NCI-H2227 treated with DMSO at 0.1 percent for 48 hours (cell line): ENCODE measurements at places on chromosomes 5 and 9.

DNA sequence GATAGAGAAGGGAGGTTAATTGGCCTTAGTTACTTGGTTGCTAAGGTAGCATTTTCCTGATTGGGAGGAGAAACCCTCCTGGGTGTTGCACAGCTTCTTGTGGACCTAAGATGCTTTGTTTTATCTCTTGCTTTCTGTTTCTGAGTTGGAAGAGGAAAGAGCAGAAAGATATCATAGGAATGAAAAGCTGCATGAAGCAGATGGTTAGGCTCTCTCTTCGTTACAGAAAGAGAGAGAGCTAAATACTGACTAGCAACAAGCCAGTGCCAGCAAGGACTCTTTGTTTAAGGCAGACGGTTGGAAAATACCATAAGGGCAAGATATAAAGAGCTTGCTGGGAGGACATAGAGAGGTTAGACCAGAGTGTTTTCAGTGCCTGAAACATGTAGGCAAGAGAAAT lies 103.1 kb downstream of the ATG10 start:
- no peak for DNase-seq

GRCh38 chr9:68980341-68980914 lies 33.5 kb downstream of the PRKACG start:
- DNase-seq: no peak

GRCh38 chr5:98308960-98309359 lies 464.5 kb upstream of the RGMB start:
- DNase-seq: no peak

- no peak for DNase-seq
Observed at GRCh38 chr9:112000743-112001142, 104.1 kb downstream of the UGCG start.

DNA sequence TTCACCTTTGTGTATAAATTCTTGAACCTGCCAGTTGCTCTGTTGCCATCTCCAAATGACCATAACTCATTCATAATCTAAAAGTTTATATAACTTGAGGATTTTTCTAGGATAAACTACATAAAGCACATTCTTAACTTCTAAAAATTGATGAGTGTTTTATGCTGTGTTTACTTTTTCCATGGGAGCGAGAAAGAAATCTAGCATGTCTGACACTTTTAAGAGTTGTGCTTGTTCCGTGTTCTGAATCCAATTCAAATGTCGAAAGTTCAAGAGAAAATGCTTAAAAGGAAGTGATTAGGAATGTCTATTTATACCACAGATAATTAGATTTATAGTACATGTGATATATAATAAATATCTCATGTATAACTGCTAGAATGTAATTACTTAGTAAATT lies 154.4 kb downstream of the DEPDC1B start:
- no peak for DNase-seq

DNA sequence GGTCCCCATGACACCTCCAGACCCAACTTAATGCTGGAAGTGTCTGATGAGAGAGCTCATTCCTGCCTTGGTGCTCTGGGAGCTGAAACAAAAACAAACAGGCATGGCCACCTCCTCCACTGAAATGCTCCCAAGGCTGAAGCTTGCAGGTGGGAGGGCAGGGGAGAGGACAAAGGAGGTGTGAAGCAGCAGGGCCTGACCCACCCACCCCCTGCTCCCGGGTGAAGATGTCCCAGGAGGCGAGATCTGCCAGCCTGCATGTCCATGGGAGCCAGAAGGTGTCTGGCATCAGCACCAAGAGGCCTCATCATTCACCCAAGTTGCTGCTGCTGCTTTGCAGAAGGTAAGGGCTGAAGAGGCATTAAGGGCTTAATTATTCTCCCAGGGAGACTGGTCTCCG lies 4.2 kb upstream of the CCIN start:
- no peak for DNase-seq

GRCh38 chr9:97772145-97772544 lies 75.0 kb upstream of the XPA start:
- DNase-seq: no peak

GRCh38 chr5:107455111-107455544 lies 215.6 kb downstream of the EFNA5 start:
- DNase-seq: peak; percentile 2

- DNase-seq: no peak
Observed at GRCh38 chr5:39446231-39446630, 21.5 kb upstream of the DAB2 start.

- no peak for DNase-seq
Observed at GRCh38 chr9:82010711-82011110, 22.1 kb downstream of the SPATA31D1 start.

GRCh38 chr5:9829621-9830020 lies 199.5 kb upstream of the TAS2R1 start:
- DNase-seq: no peak

- no peak for DNase-seq
Observed at GRCh38 chr5:126464016-126464415, 40.8 kb downstream of the GRAMD2B start.

- no peak for DNase-seq
Observed at GRCh38 chr5:3827624-3828023, 232.0 kb downstream of the IRX1 start.

- no peak for DNase-seq
Observed at GRCh38 chr5:78810098-78810920, 161.7 kb upstream of the LHFPL2 start.

- no peak for DNase-seq
Observed at GRCh38 chr9:109403766-109404320, 83.0 kb upstream of the EPB41L4B start.

GRCh38 chr9:81070689-81071088 lies 618.7 kb downstream of the TLE1 start:
- no peak for DNase-seq

DNA sequence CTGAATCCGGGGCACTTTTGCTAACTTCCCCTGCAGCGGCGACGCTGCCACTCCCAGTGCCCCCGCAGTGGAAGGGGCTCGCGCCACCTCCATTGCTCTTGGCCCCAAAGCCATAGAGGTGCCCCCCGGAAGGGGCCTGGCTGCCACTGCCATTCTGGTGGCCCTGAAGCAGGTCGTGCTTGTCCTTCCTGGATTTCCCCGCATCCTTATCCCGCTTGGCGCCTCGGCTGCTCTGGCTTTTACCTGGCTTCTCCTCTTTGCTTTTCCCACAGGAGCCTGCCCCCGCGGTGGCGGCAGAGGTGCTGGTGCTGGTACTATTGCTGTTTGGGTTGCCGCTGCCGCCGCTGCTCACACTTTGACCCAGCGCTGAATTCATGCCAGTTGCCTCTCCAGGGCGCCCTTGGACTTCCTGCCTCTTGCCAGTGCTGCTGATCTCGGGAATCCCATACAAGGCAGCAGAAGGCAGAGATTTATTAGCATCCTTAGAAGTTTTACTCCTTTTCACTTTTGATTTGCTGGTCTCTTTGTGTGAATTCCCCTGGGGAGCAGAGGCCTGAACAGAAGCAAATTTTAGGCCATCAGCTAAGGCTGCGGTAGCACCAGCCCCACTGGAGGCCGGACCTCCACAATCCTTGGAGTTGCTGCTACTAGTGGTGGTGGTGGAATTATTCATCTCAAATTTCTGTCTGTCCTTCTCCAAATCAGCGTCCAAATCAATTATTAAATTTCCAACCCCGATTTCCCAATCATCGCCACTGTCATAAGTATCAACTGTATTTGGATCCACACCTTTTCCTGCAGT lies 2.1 kb downstream of the ZNF608 start:
- DNase-seq: no peak

DNA sequence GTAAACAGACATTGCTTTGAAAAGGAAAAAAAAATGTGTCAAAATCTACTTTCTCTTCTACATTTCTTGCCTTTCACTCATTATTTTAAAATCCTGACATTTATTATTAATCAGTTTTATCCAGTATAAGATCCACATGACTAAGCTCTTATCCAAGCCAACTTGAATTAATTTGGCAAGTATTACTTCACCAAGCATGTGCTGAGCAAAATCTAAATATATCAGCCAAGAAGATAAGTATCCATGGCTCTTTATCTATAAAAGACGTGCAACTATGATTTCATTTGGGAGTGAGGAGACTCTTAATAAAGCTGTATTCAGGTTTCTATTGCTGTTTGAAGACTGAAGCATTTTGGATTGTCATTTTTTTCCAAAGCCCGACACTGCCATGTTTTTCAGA lies 221.3 kb downstream of the TRIM36 start:
- DNase-seq: no peak

- peak; percentile 88 for DNase-seq
Observed at GRCh38 chr5:88883059-88883835, at the start of gene MEF2C. Gene MEF2C, minus strand, starts transcription at chr5:88883184. Its CDS starts 59,396 bp downstream, at chr5:88823788.

- DNase-seq: no peak
Observed at GRCh38 chr5:40017135-40017534, 592.4 kb upstream of the DAB2 start.

DNA sequence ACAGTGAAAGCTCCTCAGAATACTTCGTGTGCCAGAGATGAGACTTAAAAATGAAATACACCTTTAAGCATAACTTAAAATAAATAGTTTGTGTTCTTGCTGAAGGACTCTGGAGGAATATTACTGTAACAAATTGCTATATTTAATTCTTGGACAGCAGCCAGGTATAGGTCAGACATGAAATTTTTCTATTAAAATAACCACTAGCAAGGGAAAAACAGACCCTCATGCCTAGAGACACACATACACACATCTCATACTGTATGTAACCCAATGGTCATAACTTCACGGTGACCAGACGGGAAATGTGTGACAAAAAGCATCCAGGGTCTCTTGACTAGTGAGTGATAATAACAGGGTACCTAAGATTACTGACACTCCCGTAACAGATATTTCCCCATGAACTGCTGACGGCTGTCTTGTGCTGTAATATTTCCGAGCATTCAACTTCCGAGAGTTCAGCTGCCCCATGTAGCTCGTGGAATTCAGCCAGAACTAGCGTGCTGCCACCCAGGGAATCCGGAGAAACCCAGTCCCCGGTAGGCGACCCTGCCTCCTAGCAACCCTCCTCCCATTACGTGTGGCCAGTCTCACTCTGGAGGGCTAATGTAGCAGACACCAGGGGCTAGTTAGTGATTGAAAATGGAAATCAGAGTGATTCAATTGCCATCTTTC lies 2295.1 kb upstream of the WWC1 start:
- no peak for DNase-seq

GRCh38 chr9:98978231-98978681 lies 34.5 kb downstream of the COL15A1 start:
- no peak for DNase-seq

GRCh38 chr5:143318270-143318669 lies 85.2 kb downstream of the NR3C1 start:
- DNase-seq: no peak

DNA sequence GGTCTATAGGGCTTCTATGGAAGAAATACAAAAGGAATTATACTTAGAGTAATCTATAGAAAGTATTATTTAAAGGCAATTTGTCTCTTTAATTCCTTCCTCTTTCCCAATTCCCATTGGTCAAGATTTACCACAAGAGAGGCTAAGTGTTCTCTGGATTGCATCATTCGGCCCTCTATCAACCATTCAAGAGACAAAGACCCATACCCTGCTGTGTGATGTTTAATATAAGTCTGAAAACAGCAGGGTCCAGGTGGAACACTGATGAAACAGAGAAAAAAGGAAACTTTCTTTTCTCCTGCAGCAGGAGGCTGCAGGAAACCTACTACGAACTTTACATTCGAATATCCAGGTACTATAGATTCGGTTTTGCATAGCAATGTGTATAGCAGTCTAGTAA lies 323.4 kb downstream of the CHSY3 start:
- no peak for DNase-seq

DNA sequence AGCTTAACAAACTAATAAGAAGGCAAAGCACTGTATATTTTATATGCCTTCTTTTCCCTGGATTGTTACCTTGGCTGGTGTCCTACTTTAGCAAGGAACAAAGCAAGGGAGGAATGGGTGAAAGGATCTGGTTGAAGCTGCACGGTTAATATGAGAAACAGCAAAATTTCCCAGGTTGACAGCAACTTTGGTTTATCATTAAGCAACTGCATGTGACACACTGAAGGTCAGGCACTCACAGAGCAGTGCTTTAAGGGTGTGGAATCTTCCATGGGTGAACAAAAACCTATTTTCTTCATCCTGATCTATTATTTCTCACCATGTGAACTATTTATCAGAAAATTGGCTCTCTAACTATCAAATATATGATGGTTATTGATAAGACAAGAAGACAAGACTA lies 109.0 kb upstream of the ATP10B start:
- no peak for DNase-seq

DNA sequence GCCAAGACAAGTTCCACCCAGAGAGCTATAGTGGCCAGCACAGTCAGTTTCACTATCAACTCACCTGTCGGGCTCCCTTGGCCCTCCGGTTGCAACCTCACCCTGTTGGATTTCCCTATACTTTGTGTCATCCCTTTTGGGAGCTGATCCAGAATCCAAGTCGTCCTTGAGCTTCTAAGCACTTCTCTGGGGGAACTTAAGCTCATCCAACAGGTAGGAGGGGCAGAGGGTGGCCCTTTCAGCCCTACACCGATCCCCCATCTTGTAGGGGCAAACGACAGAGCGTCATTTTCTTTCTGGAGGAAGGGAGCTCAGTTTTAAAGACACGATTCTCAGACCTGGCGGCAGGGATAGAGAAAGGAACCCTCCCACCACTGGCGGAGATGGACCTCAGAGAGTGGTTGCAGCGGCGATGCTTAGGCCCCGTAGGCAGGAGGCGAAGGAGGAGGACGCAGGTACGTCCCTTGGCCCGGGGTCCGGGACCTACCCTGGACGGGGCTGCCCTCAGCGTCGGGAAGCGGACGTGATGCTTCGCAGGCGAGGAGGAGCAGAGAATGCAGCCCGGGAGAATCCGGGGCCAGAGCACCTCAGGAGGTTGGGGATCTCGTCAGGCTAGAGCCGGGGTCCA lies 519 bp downstream of the ZER1 start:
- DNase-seq: no peak

DNA sequence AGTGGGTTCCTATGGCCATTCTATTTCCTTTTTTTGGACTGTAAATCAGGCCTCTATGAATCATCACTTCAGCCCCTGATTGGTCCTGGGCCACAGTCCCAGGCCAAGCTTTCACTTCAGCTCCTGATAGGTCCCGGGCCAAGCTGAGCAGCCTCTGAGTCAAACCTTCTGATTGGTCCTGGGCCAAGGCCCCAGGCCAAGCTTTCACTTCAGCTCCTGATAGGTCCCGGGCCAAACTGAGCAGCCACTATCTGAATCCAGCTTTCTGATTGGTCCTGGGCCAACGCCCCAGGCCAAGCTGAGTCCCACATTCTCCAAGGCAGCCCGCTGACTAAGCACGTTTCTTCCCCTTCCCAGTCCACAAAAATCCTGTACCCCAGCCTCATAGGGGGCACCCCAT lies 1972.9 kb upstream of the ACO1 start:
- no peak for DNase-seq

DNA sequence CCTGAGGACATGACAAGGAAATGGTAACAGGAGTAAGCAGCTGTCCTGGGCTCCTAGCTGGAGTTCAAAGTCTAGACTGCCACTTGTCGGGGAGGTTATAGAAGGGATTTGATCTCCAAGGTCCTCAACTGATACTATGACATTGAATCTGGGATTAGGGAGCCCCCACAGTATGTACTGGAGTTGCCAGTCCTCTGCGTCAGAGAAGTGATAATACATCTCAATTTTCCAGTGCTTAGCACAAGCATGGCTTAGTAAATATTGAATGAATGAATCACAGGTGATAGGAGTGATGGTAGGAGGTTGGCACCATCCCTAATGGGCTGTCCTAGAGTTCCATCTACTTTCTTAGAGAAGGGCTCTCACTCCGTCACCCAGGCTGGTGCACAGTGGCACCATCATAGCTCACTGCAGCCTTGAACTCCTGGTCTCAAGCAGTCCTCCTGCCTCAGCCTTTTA lies 6.2 kb upstream of the TPM2 start:
- no peak for DNase-seq

- DNase-seq: no peak
Observed at GRCh38 chr5:684751-685216, 8.4 kb downstream of the TPPP start.
